ENCODE measurements at places on chromosomes 1 and 21. TPM values are rescaled to one million over a fixed set of nuclear protein-coding genes. Genes with fewer than 3 reads are reported as not detected.

CYP4Z1 gene
- not detected for total RNA-seq

PGM1 gene
- total RNA-seq: 54.0 TPM

HSD3B2 gene
- not detected for total RNA-seq

TSPAN1 gene
- total RNA-seq: 0.89 TPM

CIART gene
- 0.74 TPM for total RNA-seq

FAM151A gene
- total RNA-seq: not detected

RNU1-4 gene
- not detected for total RNA-seq

INKA2 gene
- total RNA-seq: 1.3 TPM

FCRL5 gene
- not detected for total RNA-seq

WNT3A gene
- not detected for total RNA-seq

DNAJC16 gene
- 7.2 TPM for total RNA-seq
